ENCODE measurements at places on chromosomes 1 and 21. TPM values are rescaled to one million over a fixed set of nuclear protein-coding genes. Genes with fewer than 3 reads are reported as not detected.

The ZNF692 gene
- total RNA-seq = 18.6 TPM

The JAM2 gene
- 0.06 TPM for total RNA-seq

The LCA5L gene
- 1.6 TPM for total RNA-seq

The TMPRSS2 gene
- 0.08 TPM for total RNA-seq

The PGLYRP3 gene
- total RNA-seq = not detected

The SLC1A7 gene
- total RNA-seq = 0.04 TPM

The APOBEC4 gene
- total RNA-seq = not detected

The HRNR gene
- not detected for total RNA-seq

The SELL gene
- total RNA-seq = 0.08 TPM

The PLEKHA6 gene
- total RNA-seq = 41.4 TPM

The CSTB gene
- 96.0 TPM for total RNA-seq

The FLAD1 gene
- 42.7 TPM for total RNA-seq

The GPR37L1 gene
- total RNA-seq = 0.18 TPM

The DCST1 gene
- total RNA-seq = 0.06 TPM

The TGFB2 gene
- total RNA-seq = 11.2 TPM

The OXCT2 gene
- 0.49 TPM for total RNA-seq

The IVL gene
- 0.09 TPM for total RNA-seq

The ANKRD45 gene
- not detected for total RNA-seq

The TGFBR3 gene
- 7.9 TPM for total RNA-seq

The PTPN22 gene
- not detected for total RNA-seq

The CASZ1 gene
- total RNA-seq = 2.3 TPM
